ENCODE measurements at places on chromosomes 1 and 21.
A peak's percentile ranks its signal among the peaks of the same experiment; 100 is the strongest.

- no peak for DNase-seq
Measured at GRCh38 chr1:40044110-40044509, 3.6 kb downstream of the CAP1 start.

DNA sequence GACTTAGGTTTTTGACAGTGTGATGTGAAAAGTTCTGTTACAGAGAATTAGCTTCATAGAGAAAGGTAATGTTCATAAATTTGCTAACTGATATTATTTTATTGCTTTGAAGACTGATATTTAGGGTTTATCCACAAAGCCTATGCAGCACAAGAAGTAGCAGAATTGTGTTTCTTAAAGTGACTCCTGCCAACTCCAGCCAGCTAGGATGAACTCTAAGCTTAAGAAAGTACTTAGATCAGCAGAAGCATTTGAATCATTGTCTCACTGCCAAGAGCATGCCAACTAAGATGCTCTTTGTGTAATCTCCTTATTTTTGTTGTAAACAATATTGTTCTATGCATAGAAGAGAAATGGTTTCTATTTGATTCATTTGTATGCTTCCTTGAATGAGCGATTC lies 589.4 kb upstream of the ADGRL4 start:
- DNase-seq = no peak

DNA sequence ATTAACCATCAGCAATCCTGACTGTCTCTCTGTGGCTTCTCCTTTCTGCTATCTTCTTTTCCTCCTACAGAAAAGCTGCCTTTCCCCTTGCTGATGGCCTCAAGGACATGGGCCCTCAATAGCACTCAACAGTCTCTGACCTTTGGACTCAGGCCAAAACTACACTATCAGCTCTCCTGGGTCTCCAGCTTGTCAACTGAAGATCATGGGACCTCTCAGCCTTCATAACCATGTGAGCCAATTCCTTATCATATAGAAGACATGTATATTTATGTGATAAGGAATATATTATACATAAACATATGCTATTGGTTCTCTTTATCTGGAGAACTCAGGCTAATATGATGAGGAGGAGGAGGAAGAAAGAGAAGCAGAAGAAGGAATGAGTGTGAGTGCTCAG lies 91.8 kb upstream of the GJB5 start:
- DNase-seq = no peak

GRCh38 chr1:214328770-214329469 lies 48.0 kb downstream of the SMYD2 start:
- DNase-seq = peak; percentile 71
